ENCODE measurements at places on chromosomes 4 and X.

DNA sequence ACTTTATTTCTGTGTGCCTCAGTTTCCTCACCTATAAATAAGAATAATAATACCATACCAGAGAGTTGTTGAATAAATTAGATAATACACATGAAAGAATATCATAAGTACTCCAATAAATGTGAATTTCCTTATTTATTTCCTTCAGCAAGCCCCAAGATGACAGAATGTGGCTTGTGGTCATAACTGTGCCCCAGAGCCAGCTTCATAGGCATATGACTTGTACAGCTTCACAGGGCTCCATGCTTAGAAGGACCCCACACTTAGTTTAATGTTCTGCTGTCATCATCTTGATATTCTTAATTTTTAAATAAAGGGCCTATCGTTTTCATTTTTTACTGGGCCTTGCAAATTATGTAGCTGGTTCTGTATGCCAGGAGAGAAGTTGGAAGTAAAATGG is 25.3 kb downstream of the VSIG4 start:
- no peak for DNase-seq

GRCh38 chrX:20742106-20742505 is 475.4 kb upstream of the RPS6KA3 start:
- no peak for DNase-seq

GRCh38 chr4:171644430-171645057 is 168.7 kb upstream of the GALNTL6 start:
- DNase-seq, result no peak

DNA sequence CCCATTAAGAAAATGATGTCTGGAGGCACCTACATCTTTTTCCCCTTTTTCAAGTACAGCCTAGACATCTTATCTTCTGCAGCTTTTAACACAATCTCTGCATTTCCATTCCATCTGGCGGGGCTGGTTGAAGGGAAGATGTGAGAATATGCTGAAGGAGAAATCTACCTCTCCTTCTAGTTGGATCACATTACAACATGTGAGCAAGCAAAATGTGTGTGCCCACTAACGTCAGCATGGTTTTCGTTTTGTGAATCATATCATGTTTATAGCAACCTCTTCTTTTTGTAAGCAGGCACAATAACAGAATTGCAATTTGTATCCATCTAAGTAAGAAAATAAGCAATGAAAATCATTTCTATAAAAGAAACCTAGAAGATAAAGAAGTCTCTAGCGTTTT is 28.9 kb upstream of the MID1 start:
- DNase-seq, result no peak

DNA sequence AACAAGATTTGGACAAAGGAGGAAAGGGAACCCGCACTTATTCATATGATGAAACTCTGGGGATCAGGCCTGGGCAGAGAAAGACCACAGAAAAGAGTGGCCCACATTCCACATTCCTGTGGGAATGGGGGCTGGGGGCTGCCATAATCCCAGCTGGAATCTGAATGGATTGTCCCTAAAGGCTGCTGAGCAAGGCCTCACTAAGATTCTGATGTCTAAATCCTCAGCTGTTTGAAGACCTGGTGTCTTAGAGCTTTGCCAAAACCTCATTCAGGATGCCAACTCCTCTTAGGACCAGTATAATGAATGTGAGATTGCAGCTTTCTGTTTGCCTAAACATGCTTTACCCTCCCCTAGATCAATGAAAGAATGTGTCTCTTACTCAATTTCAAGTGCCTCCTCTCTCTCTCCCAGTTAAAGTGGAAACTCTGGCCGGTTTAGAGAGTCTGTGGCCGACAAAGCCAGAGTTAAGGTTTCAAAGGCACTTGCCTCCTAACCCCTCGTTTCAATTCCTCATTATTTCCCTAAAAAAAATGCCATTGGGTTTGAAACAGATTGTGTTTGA is 33.3 kb upstream of the GPC4 start:
- no peak for DNase-seq

DNA sequence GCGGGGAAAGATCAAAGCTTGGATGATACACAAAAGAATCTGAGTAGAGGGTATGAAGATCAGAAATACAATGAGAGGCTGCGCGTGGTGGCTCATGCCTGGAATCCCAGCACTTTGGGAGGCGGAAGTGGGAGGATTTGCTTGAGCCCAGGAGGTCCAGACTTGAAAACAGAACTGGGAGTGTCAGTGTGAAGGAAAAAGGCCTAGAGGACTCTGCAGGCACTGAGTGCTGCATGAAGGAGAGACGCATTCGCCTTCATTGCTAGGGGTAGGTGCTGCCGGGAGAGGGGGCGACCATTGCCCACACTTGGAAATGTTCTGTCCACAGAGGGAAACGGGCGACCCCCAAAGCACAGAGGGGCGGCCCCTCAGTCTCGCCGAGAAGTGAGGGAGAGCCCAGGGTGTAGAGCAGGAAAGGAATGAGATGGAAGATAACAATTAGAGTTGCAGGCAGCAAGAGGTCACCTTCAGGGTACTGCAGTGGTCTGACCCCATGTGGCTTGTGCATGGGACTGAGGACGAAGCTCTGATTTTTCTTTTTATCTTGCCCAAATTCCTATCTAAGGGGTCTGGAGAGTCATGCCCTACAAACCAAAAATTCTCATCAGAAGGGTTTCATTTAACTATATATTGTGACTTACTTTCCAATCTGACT is 31.8 kb upstream of the ARSD start:
- DNase-seq, result no peak

DNA sequence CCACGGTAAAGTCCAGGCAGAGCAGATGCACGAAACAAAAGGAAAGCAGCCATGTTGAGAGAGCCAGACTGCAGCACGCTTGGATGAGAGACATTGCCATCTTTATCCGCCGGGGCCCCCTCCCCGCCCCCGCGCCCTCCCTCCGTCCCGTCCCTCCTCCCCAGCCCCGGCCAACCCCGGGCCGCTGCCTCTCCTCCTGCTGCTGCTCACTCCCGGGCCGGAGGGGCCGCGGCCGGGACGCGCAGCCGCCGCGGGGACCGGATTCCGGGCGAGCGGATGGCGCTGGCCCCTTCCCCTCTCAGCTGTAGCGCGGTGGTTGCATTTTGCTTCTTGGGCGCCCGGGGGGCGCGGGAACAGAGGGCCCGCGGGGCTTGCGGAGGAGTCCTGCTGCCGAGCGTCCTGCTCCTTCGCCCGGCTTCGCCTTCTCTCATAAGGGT is 542 bp downstream of the RNF150 start:
- DNase-seq, result no peak

DNA sequence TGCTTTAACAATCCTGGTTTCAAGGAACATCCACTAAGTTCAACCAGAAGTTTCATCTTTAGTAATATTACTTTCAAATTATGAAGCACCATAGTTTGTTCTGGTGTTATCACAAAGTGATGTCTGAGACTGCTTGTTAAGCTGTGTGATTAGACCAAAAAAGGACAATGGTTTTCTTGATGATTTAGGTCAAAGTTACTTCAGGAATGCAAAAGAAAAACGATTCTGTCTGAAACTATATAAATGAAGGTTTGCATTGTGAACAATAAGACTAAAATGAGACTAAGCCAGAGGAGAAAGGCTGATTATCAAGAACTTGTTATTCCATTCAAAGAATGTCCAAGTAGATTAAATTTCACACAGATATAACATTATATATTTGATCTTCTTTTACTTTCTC is 122.4 kb upstream of the ETNPPL start:
- DNase-seq, result no peak

- no peak for DNase-seq
Observed at GRCh38 chr4:138562544-138562991, 320.4 kb upstream of the SLC7A11 start.

DNA sequence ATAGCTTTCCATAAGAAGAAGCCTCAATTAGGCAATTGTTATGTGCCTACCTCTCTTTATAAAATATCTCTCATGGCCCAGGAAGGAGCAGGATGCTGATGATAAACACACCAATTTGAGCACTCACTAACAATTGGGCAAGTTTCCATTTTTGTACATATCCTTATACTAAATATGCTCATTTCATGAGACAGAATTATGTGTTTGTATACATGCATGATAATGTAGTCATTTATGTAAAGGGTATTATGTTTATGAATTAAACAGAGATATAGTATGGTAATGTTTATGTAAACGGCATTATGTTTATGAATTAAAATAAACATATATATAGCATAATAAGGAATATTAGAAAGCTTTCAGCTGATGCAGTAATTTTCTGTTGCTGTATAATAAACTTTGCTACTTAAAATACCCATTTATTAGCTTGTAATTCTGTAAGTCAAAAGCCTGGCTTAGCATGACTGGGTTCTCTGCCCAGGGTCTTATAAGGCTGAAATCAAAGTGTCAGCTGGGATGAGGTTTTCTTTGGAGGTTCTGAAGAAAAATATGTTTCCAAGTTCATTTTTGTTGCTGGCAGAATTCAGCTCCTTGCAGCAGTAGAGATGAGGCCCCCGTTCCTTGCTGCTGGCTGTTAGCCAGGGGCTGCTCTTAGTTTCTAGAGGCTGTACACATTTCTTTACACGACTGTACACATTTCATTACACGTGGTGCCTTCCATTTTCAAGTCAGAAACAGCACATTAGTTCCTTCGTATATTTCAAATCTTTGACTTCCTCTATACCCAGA is 89.0 kb downstream of the GLRA2 start:
- no peak for DNase-seq

DNA sequence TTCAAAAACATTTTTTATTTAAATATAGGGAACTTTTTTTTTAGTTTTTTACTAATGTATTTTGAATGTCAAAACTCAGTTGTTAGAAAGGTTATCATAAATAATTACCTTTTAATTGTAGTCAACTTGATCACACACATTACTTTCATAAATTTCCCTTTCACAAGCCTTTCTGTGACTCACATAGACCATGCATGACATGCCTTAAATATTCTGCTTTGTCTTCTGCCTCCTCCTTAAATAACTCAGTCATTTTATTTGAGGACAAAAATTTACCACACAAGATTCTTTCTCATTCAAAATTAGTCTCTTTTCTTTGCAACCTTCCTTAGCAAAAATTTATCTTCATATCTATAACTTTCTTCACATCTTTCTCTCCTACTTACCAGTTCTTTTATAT is 219.9 kb downstream of the EVC2 start:
- DNase-seq, result no peak

- no peak for DNase-seq
Observed at GRCh38 chrX:71107245-71107644, 705 bp upstream of the CXorf65 start.

DNA sequence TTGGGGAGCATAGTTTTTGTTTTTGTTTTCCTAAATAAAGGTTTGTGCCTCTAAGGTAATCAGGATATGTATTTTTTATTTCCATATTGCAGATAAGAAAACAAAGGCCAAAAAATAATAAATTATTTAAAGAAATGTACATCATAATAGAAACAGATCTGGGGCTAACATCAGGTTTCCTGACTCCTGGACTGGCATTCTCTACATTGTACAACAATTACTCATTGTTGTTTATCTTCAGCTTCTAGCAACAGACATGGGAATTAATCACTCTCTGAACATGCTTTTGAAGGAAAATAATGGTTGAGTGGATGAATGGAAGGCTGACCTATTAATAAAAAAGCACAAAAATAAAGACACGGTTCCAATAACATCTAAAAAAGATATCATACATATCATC is 146.2 kb downstream of the KCNIP4 start:
- DNase-seq, result no peak

DNA sequence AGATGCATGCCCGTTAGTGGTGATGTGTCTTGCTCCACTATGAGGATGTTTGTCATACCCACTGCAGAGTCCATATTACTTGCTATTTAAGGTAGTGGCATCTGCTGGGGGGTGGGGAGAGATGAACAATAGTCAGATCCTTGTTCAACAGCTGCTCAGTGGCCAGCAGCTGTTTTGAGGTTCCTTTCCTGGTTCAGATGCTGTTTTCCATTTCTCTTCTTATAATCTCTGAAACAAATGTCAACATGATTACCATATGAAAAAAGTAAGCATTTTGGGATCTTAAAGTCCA is 1567.9 kb upstream of the TENM3 start:
- no peak for DNase-seq

GRCh38 chrX:119194621-119195020 is 41.5 kb upstream of the PGRMC1 start:
- no peak for DNase-seq

GRCh38 chr4:46386570-46386969 is 3.4 kb downstream of the GABRA2 start:
- DNase-seq, result no peak

DNA sequence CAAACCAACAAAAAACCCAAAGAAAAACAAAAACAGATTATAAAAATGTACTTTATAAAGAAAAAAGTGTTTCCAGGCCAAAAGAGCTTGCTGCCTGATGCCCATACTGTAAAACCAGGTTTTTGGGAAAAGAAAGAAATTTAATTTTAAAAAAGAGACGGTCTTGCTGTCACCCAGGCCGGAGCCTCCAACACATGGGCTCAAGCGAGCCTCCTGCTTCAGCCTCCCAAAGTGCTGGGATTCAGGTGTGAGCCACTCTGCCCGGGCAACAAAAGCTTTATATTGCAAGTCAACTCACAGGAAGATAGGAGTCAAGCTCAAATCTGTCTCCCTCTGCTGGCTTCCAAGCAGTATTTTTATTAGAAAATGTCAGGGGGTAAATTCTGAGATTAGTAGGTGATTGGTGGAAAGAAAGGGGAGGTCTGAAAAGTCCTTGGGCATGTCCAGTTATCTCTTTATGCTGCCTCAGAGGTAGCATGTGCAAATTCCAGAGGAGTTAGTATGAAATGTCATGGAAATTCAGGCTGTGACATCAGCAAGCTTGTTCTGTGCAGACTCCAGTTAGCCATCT is 39.4 kb downstream of the MGST2 start:
- no peak for DNase-seq

- no peak for DNase-seq
Observed at GRCh38 chr4:37735578-37735977, 49.4 kb upstream of the RELL1 start.

- DNase-seq, result no peak
Observed at GRCh38 chr4:106409901-106410889, 41.6 kb upstream of the GIMD1 start.

DNA sequence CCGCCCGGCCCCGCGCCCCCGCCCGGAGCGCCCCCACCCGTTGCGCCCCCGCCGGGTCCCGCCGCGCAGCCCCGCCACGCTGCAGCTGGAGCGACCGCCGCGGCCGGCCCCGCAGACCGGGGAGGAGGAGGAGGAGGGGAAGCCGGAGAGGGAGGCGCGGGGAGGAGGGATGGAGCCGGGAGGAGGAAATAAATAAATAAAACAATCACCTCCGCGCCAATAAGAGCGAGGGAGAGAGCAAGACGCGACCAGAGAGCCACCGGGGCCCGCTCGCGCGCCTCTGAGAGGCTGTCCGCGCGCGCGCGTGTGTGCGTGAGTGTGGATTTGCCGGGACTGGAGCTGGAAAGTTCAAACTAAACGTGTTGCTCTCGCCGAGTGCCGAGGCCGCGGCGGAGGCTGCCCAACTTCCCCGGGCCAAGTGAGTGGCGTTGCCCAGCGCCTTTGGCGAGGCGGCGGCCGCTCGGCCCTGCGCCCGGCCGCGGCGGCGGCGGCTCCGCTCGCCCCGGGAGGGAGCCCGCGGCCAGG is 2184.4 kb upstream of the TENM3 start:
- DNase-seq, result no peak

All from stimulated activated CD4-positive, alpha-beta T cell treated with anti-CD3 and anti-CD28 coated beads, Interleukin-2, amount 100 ng/mL, for 4 hours (primary cell).